ENCODE measurements at places on chromosomes 7 and 10.

- no peak for DNase-seq
Observed at GRCh38 chr7:7535691-7536090, at the start of gene COL28A1. COL28A1 (minus strand) TSS chr7:7535873; CDS start chr7:7532875, 2,998 bp downstream.

GRCh38 chr7:98133181-98133580, 26.5 kb downstream of the LMTK2 start:
- peak; percentile 47 for DNase-seq

DNA sequence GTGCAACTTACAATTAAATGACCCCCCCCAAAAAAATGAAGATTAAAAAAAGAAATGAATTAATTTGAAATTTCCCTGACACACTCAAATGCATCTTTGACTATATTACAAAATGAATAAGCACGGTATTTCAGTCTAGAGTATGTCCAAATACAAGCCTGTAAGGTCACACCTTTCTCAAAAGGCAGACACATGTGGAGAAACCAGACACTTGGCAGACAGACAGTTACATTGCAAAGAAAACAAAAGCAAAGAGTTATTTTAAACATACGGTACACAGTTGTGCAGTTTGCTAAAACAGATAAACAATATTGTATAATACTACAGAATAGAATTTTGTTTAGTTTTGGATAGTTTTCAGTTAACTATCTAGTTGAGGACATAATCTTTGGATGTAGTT, 153.0 kb downstream of the ATE1 start:
- no peak for DNase-seq

GRCh38 chr7:11191574-11192220, 218.0 kb downstream of the PHF14 start:
- no peak for DNase-seq

Measured in CD4-positive, alpha-beta T cell treated with Interleukin-10 for 1 hour (primary cell).